Stimulated activated CD4-positive, alpha-beta T cell treated with anti-CD3 and anti-CD28 coated beads, Interleukin-2, amount 100 ng/mL, for 4 hours (primary cell): ENCODE measurements at places on chromosomes 7 and 10.

DNA sequence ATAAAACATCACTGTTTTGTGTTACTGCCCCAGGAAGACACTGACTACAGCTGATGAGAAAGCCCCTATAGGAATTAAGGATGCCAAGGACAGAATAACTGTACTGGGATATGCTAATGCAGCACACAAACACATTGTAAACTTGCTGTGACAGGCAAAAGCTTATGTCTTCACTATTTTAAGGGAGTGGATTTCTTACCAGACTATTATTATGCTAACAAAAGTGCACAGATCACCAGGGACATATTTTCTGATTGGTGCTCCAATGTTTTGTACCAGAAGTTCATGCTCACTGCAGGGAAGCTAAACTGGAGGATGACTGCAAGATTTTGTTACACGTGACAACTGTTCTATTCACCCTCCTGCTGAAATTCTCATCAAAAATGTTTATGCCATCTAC, 48.1 kb upstream of the PTPN12 start:
- DNase-seq, result no peak

- no peak for DNase-seq
Observed at GRCh38 chr7:29564496-29565223, 1.0 kb downstream of the PRR15 start.

- DNase-seq, result no peak
Observed at GRCh38 chr10:67978749-67979148, 94.3 kb downstream of the SIRT1 start.

DNA sequence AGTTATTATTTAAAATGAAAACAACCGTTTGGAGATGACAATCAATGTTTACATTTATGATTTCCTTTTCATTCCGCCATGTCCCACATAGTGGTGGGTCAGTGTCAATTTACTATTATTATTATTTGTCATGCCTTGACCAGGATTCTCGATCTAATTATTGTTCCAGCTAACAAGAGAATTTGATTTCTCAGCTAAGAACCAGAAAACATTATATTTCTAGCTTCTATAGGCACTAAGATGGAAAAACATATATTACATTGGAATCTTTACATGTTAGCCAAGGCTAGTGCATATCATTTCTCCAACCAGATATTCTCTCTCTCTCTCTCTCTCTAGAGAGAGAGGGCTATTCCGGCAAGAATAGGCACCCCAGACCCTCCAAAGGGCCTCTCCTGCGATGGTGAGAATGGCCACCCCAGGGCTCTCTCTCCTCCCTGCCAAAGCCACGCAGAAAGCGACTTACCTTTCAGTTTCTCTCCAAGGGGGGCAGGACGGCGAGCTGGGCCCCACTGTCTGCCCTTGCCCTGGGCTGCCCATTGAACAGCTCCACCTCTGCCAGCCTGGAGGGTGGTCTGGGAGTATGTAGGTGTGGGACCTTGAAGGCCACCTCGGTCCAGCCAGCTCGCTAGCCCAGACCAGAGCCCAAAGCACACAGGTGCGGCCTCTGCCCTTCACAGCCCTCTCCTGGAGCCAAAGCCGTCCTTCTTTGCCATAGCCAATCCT, 2.4 kb downstream of the HOXA3 start:
- no peak for DNase-seq

- DNase-seq, result no peak
Observed at GRCh38 chr7:85275204-85275603, 88.3 kb upstream of the SEMA3D start.

DNA sequence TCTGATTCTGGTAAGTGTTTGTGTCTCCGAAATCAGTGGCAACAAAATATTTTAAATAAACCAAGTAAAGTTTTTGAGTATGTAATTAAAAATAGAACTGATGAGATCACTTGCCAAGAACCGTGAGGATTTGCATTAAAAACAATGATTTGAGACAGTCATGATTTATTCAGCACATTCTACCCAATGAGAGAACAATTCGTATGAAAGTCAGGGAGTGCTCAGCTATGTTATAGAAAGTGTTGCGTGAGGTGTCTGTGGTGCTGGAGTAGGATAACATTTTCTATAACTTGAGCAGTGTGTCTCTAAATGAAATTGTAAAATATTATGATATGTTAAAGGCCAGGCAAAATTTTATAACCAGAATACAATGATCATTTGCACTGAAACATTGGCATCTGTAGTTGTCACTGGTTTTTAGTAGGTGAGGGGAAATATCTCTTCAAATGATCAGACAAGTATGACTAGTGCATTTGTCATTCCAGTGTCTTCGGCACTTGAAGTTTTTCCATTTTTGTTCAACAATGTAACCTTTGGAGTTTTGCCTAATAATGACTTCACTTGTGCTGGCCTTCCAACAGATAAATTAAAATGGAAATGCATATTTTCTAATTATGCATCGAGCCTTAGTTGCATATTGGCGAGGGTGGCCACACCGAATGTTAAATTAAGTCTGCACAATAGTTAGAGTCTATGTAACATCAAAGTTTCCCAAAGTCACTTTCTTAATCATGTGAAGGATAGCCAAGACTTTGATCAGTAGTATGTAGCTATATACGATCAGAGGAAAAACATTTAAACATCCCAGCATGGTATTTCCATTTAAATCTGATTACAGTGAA, 335.9 kb downstream of the GFRA1 start:
- no peak for DNase-seq

DNA sequence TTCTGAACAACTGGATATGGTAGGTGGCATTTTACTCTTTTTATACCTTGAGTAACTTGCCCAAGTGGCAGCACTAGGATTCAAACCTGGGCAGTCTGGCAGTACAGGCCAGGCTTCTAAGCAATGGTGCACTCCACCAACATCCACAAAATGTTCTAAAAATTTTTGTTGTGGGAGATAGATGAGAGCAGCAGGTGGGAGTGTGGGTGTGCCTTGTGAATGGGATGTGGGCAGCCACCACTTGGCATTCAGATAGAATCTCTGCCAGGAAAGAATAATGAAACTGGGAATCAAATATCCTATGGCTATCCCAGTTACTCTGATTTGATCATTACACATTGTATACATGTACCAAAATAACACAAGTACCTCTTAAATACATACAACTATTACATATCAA, 810.7 kb downstream of the MAGI2 start:
- no peak for DNase-seq

DNA sequence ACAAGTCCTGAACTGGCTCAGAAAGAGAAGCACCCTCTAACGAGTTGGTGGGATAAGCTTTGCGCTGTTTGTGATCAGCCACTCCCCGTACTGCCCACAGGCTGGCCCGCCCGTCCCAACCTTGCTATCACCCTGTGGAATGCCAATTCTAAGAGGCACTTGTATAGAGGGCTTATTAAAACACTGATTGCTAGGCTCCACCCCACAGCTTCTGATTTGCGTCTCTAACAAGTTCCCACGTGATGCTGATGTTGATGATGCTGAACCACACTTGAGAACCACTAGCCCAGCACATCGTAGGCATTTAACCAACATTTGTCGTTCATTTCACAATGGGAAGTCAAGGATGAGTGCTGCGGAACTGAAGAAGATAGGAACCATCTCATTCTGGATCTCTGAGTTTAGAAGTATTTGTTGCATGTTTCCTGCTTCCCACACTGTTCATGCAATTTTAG, 12.7 kb upstream of the GSAP start:
- no peak for DNase-seq
